Smooth muscle cell of the pulmonary artery (primary cell): ENCODE measurements at places on chromosomes 3 and 15. TPM values are rescaled to one million over a fixed set of nuclear protein-coding genes. Genes with fewer than 3 reads are reported as not detected.

The SETD5 gene
- 63.0 and 64.7 TPM in 2 replicates for total RNA-seq

The SENP2 gene
- 28.2 and 36.8 TPM in 2 replicates for total RNA-seq

The RBPMS2 gene
- 0.07 TPM in 1 of 2 replicates, not detected in the other for total RNA-seq

The KLHL25 gene
- 5.7 and 6.3 TPM in 2 replicates for total RNA-seq

The GRK7 gene
- total RNA-seq, result not detected in 2 replicates
